Iris pigment epithelial cell (primary cell): ENCODE measurements at places on chromosomes 5 and 9.

DNA sequence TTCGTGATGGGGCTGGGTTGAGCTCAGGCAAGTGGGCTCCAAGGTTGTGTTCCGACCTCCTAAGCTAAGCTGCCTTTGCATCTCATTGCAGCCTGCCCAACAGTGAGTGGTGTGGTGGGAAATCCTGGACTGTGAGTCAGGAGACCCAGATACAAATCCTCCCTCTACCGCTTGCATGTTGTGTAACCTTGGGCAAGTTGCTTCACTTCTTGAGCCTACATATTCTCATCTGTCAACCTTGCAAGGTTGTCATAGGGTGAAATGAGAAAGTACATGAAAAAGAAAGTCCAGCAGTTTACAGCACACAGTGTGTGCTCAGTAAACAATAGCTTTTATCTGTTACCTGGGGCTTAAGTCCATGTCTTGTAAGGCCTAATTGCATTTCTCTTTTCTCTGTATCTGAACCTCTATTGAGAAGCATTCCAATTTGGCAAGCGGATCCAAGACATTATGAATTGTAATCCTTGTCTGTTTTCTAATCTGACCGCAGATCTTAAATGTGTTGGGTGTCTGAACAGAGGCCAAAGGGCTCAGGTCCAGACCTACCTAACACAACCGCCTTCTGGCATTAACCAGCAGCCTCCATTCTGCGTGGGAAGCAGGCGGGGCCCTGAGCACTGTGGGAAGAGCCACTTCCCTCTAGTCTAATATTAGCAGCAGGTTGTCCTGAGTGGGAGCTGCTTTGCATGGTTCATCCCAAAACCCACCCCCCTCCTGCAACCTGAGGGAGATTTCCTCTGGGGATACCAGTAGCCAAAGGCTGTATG lies 1.8 kb upstream of the GALNT12 start:
- DNase-seq: peak; percentile 99

GRCh38 chr5:140165101-140165922 lies 9.7 kb upstream of the CYSTM1 start:
- no peak for DNase-seq

- DNase-seq: peak; percentile 96
Measured at GRCh38 chr5:61313960-61314681, 17.9 kb upstream of the ZSWIM6 start.

- DNase-seq: peak; percentile 40
Measured at GRCh38 chr5:53170746-53171349, 61.3 kb upstream of the MOCS2 start.

GRCh38 chr9:129585352-129585751 lies 35.5 kb downstream of the C9orf50 start:
- DNase-seq: no peak

DNA sequence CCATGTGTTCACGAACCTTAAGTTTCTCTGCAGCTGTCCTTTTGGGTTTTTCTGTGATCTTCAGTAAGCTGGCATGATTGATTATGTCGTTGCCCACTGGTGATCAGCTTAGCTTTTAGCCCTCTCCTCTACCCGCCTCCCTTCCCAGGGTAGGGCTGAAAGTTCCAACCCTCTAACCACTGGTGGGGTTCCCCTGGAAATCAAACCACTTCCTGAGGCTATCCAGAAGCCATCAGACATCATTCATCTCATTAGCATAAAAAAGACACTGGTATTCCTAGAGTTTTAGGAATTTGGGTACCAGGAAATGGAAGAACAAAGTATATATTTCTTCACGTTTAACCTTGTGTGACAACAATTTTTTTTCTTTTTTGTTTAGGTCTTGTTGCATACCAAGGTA lies 29.8 kb downstream of the SPIN1 start:
- no peak for DNase-seq

GRCh38 chr5:149268928-149269557 lies 2.6 kb upstream of the AFAP1L1 start:
- peak; percentile 56 for DNase-seq

DNA sequence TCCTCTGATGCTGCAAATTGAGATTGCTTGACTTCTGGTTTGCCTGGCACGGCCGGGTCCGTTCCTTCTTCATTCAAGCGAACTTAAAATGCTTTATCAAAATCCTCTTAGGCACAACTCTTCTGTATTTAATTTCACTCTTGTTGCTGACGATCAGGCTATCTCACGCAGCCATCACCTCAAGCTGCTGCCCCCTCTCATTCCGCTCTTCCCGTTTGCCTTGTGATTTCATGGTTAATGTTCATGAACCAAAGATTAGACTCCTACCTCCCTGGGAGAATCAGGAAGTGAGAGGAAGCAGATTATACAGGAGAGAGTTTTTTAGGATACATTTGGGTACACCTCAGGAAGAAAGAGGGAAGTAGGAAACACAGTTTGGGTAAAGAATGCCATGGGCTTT lies 22.6 kb downstream of the QRFP start:
- no peak for DNase-seq

GRCh38 chr5:42919600-42919999 lies 107.9 kb upstream of the SELENOP start:
- no peak for DNase-seq

GRCh38 chr5:43711496-43711895 lies 108.5 kb downstream of the NNT start:
- DNase-seq: peak; percentile 76

DNA sequence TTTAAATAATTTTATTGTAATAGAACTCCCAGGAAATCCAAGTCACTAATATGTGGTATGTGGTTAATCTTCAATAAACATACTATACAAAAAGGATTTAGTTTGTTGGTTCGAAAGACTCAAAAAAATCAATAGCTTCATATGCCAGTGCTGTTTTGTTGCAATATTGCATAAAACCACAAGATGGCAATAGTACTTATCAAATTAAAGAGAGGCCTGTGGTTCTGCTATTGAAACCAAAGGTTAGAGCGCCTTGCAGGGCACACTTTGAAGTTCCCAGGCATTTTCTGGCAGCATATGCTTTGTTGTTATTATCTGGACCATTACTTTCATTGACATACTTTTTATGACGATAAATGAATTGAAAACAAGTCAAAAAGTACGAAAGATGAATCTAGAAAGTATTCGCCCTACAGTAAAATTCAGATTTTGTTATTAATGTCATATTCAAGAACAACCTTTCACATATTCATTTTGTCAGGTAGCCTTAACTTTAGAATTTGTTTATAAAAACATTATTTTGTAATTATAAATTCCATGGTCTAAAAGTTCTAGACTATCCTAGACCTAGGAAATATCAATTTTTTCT lies 316.3 kb downstream of the MCTP1 start:
- DNase-seq: peak; percentile 69

DNA sequence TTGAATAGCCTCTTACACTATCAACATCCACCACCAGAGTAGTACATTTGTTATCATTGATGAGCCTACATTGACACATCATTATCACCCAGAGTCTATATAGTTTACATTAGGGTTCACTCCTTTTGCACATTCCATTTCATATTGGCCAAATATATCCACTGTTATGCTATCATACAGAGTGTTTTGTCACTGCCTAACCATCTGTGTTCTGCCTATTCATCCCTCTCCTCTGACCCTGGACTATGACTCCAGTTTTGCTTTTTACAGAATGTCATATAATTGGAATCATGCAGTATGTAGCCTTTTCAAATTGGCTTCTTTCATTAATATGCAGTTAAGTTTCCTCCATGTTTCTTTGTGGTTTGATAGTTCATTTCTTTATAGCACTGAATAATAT lies 904.7 kb downstream of the TLE1 start:
- no peak for DNase-seq

DNA sequence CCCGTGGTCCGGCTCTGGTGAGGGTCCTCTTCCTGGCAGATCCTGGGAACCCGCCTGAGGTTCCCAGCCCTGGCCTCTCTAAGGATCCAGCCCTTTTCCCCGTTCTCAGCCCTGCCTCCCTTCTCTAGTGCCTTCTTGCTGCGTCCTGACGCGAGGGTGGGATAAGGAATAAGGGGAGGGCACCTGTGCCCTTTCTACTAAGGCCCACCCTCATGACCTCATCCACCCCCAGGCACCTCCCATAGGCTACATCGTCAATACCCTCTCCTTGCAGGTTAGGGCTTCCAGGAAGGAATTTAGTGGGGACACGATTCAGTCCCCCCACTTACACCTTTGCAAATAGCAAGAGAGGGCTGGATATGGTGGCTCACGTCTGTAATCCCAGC lies 10.7 kb upstream of the DIPK1B start:
- DNase-seq: no peak

GRCh38 chr9:4425319-4426045 lies 64.8 kb upstream of the SLC1A1 start:
- peak; percentile 24 for DNase-seq

DNA sequence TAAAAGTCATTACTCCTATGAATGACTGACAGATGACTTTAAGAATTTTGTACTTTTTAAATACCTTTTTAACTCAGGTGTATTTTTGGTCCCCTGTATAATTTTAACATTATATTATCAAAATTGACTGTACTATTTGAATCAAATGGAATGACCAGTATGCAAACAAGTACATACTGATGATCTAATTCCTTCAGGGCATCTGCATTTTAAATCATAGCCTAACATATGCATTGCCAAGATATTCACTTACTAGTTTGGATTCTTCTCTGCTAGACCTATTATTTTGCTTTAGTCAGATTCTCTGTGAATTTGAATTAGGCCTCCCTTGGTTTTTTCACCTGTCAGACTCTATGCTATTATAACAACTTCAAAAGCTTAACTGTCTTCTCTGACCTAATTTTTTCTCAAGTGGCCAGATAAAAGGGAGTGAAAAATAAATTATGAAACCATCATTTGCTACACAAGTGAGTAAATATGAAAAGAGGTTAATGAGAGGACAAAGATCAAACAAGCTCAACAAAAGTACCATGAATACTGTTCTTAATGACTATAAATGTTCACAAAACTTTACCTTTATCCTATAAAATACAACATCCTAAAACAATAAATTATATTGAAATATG lies 1505.2 kb upstream of the CDH9 start:
- peak; percentile 4 for DNase-seq

DNA sequence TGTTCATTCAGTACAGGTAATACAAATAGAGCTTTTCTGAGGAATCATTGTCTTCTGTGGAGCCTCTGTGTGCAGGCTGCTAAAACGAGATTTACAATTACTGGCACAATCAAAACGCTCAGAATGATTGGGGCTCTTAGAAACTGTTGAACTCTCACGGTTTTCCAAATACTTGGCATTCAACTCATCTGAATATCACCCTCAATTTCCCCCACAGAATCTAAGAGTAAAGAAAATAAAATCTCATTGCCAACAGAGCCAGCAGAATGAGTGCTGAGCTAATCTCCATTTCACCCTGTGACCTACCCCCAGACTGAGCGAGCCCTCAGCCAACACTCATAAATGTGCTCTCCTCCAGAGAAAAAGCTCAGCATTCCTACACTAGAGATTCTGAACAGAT lies 35.3 kb upstream of the TMED7 start:
- peak; percentile 4 for DNase-seq

GRCh38 chr9:116715751-116716150 lies 28.6 kb downstream of the TRIM32 start:
- no peak for DNase-seq

- DNase-seq: no peak
Measured at GRCh38 chr9:94903961-94904421, 177.5 kb downstream of the AOPEP start.

- DNase-seq: peak; percentile 41
Measured at GRCh38 chr9:126587187-126588185, 26.2 kb upstream of the LMX1B start.

DNA sequence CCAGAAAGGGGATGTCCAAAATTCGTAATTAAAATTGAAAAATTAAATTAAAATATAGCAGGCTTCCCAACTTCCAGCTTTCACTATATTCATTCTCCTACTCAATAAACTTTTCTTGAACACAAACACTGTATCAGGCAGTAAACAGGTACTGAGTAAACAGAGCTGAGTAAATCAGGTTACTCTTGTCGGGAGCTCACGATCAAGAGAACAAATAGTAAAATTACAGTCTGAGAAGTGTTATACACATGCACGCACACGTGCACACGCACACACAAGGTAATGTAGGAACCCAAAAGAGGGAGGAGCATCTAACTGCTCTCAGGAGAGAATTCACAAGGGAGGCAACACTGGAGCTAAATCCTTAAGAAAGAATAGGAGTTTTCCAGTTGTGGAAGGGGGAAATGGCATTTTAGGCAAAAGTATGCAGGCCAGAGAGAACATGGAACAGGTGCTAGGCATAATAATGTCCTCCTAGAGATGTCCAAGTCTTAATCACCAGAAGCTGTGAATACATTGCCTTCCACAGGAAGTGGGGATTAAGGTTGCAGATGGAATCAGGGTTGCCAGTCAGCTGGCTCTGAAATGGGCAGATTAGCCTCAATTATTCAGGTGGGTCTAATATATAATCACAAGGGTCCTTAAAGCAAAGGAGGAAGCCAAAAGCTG lies 598.8 kb upstream of the BRINP1 start:
- DNase-seq: no peak

DNA sequence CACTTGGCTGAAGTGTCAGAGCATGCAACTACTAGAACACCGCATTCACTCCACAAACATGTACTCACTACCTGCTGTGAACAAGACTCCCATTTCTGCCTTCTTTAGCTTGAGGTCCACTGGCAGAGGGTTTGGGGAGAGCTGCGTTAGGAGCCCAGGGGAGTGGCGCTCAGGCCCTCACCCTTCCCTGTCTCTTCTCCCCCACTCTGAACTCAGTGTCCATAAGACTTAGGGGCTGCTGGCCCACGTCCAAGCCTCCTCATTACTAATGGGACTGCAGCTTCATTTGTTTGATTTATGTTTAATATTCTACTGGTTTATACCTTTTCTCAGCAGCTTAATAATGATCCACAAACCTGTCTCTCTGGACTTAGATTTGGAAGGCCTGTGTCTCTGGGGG lies 70.9 kb downstream of the HSPA4 start:
- no peak for DNase-seq

DNA sequence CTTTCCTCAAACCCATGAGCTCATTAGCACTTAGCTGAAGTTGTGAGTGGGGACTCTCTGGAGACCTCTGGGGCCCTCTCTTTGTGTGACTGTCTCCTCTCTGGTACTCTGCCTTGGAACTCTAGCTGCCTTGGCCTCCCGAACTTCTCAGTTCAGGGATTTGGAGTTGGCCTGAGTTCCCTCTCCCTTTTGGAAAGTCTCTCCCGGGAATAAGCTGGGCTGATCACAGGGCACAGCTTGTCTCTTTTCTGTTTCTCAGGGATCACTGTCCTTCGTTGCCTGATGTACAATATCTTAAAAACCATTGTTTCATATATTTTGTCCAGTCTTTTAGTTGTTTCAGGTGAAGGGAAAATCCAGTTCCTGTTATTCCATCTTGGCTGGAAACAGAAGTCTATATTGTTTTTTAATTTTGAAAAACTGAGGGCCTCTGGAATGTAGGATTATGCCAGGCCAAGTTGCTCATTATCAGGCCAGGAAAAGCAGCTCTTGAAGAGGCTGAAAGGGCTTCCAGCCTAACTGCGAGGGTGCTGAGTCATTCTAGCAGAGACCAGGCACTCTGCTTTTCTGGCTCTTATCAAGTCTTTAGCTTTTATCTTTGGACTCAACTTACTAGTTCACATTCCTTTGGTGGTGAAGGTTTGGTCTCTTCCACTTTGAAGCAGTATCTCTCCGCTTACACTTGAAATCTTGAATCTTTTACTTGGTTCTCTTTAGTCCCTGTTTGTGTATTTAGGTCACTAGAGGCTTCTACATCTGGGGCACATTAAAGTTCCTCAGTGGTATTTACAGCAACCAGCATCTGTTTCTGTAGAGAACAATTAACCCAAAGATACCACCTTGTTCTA lies 8.4 kb upstream of the RGS3 start:
- DNase-seq: peak; percentile 94

- DNase-seq: peak; percentile 75
Measured at GRCh38 chr9:131747352-131747751, 7.5 kb upstream of the RAPGEF1 start.
